ENCODE measurements at places on chromosomes 7 and 10. TPM values are rescaled to one million over a fixed set of nuclear protein-coding genes. Genes with fewer than 3 reads are reported as not detected.

Gene GNAI1
- 30.8 TPM for total RNA-seq

Gene NXPH1
- total RNA-seq = not detected

Gene JAZF1
- total RNA-seq = 6.3 TPM

Gene MALRD1
- total RNA-seq = not detected

Gene AOAH
- 0.15 TPM for total RNA-seq

Gene TMEM72
- total RNA-seq = not detected

Gene RBP3
- not detected for total RNA-seq

Gene LRRD1
- total RNA-seq = not detected

Gene CPVL
- total RNA-seq = 0.37 TPM

Gene PRF1
- total RNA-seq = 0.03 TPM

Gene DNAJC12
- total RNA-seq = 57.0 TPM

Gene TRIM74
- total RNA-seq = 0.55 TPM

Gene AKR1C2
- 3,638 TPM for total RNA-seq

Gene KLLN
- total RNA-seq = 0.59 TPM

Gene OR6B1
- total RNA-seq = not detected

Gene DKK1
- 499 TPM for total RNA-seq

Gene INSYN2A
- 1.5 TPM for total RNA-seq

Gene TRDMT1
- total RNA-seq = 3.8 TPM

Gene STEAP1B
- total RNA-seq = 0.17 TPM

Gene MOGAT3
- not detected for total RNA-seq

Gene ABCB1
- 0.02 TPM for total RNA-seq

Gene MMD2
- total RNA-seq = not detected

Gene RPEL1
- total RNA-seq = not detected

Gene HTR5A
- not detected for total RNA-seq

Gene GOLGA7B
- total RNA-seq = 3.8 TPM

Gene ADRA2A
- 0.06 TPM for total RNA-seq

Gene HECW1
- total RNA-seq = 17.2 TPM

Gene OR2A7
- not detected for total RNA-seq

Gene NKX1-2
- 0.03 TPM for total RNA-seq

Gene DLX6
- not detected for total RNA-seq

Gene PLEKHS1
- 0.07 TPM for total RNA-seq

Gene CCDC6
- total RNA-seq = 39.6 TPM

Gene ZNF467
- total RNA-seq = 1.3 TPM

Gene WASHC2A
- 12.6 TPM for total RNA-seq

Gene ZNF22
- total RNA-seq = 6.2 TPM

Gene FOXL3
- not detected for total RNA-seq

Gene CLDN4
- total RNA-seq = 4.8 TPM

Gene SLC18A2
- total RNA-seq = 0.02 TPM

Gene MRLN
- total RNA-seq = not detected

Gene ZNF503
- 6.7 TPM for total RNA-seq

Gene DDC
- total RNA-seq = 1.2 TPM

Gene ACSL5
- 0.41 TPM for total RNA-seq

Gene ITIH2
- 0.38 TPM for total RNA-seq

Gene CADPS2
- total RNA-seq = 0.05 TPM

Gene CRYGN
- not detected for total RNA-seq

Gene LGI1
- not detected for total RNA-seq

Gene HOXA7
- total RNA-seq = 5.2 TPM

Gene ETV1
- 2.5 TPM for total RNA-seq

Gene LDB3
- total RNA-seq = 0.06 TPM

Gene PTPN20
- 3.9 TPM for total RNA-seq

Gene PILRA
- total RNA-seq = 5.2 TPM
